KBM-7 (cell line): ENCODE measurements at places on chromosomes 6 and 20.

DNA sequence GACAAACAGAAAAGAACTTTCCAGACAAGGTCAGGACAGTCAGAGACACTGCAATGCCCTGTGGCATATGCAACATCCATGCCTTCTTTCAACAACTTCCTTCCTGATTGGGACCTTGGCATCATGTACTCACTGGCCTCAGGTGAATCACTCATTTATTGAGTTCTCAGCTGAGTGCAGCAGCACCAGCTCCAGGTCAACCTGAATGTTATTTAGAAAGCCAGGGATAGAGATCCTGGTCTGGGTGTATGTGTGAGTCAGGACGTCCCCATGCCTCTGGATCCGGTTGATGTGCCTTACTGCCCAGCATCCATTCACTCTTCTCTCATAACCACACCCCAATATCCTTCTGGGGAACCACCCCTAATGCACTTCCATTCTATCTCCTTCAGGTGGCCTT, 54.4 kb downstream of the SNRNP48 start:
- no peak for DNase-seq

DNA sequence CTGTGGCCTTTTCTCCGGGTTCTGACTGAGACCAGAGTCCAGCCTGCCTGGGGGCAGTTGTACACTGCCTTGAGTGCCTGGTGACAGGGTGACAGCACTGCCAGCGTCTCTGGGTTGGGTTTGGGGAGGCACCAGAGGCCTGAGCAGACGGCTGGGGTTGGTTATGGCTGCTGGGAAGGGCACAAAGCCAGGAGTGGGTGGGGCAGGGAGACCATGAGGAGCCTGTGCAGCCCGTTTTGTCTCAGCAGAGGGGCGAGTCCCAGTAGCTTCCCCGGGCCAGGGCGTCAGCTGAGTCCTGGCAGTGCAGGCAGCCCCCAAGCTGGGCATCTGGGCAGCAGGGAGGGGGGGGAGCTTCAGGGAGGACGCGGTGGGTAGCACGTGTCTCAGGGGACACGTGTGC, 15.3 kb upstream of the SULF2 start:
- DNase-seq: no peak

DNA sequence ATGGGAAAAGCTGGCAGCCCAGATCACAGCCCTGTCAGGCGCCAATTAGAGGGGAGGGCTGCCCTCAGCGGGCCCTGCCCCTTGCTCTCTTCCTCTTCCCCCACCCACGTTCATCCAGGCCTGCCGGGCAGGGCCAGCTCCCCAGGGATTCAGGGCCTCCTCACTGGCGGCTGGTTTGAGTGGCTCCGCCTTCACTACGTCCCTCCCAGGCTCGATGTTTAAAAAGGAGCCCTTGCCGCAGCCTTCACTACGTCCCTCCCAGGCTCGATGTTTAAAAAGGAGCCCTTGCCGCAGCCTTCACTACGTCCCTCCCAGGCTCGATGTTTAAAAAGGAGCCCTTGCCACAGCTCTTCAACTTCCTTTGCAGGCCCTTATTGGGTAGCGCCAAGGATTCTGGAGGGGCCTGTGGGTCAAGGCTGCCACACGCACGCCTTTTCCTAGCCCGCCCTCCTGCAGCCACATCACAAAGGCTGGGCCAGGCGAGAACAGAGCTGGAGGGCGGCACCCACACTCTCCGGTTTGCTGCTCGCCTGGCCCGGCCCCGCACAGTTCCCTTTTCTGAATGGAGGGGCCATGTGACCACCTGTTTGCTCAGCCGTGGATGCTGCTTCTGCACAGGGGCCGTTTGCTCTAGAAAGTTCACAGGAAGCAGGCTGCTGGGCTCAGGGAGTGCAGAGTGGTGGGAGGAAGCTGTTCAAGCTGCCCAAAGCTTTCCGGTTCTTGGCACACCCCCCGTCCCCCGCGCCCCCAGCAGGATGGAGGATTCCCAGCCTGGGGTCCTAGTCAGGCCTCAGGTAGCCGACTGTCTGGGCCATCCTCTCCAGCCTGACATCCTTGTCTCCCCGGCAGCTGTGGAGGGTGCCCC, 1.6 kb downstream of the SLC17A9 start:
- peak; percentile 99 for DNase-seq

DNA sequence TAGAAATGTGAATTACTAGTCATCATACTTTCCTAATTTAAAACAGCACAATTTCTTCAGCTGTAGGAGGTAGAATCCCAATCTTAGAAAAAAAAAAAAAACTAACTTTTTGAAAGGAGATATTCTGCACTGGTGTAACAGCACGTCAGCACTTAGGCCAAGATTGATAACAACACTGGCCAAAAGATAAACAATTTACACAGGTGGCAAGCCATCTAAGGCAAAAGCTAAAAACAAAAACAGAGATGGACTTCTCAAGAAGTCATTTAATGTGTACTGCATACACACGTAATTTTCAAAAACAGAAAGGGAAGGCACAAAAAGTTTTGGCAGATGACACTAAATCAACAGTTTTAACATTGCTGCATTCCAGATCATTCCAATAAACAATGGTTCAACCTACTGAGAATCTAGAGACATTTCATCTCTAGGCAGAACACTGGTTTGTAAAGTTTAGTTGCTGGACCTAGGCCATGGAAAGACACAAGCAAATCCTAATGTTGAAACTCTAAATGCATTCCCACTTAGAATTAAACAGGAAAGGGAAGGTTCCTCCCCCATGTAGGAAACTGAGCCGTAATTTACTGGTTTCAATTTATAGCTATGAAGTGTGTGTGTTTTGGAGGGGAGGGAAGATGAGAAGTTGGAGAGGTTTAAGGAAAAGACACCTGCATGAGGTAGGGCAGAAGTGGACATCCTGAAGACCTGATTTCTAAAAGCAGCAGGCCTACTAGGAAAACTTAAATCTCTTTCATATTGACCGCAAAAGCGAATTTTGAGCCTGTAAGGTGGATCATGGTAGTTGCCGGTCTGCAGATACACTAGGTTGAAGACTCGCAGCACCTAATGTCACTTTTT, 1.3 kb downstream of the GCLC start:
- peak; percentile 38 for DNase-seq

DNA sequence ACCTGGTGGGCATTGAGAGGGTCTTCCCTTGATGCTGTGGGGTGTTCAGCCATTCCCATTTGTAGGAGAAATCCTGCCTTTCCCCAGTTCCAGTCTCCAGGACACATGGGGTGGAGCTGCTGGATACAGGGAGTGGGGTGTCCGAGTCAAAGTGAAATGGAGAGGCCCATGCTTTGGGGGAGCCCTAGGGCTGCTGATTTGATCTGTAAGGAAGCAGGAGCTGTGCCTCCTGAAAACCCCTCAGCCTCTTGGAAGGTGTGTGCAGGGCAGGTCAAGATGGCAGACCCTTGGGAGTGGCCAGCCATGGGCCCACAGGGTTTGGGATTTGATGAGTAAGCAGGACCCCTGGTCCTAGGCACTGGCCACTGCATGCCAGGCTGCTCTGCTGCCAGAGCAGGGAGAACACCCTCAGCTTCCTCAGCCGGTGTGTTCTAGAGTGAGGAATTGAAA, 82.0 kb downstream of the SERAC1 start:
- DNase-seq: no peak

- DNase-seq: no peak
These were observed 38.1 kb upstream of the GCLC start for GRCh38 chr6:53582963-53583362.

DNA sequence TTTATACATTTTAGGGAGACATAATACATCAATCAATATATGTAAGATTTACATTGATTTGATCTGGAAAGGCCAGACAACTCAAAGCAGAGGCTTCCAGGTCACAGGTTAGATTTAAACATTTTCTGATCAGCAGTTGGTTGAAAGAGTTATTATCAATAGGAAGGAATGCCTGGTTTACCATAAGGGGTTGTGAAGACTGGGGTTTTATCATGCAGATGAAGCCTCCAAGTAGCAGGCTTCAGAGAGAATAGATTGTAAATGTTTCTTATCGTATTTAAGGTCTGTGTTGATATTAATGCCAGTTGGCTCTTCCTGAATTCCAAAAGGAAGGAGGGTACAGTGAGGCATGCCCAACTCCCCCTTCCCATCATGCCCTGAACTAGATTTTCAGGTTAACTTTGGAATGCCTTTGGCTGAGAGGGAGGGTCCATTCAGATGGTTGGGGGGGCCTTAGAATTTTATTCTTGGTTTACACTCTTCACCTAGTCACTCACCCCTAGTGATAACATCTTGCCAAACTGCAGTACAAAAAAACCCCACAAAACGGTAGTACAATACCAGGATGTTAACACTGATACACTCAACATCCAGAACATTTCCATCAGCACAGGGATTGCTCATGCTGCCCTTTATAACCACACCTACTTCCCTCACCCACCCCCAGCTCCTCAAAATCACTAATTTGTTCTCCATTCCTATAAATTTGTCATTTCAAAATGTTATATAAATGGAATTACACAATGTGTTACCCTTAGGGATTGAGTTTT, 259.6 kb upstream of the PLN start:
- DNase-seq: no peak

- DNase-seq: no peak
These were observed 172.0 kb downstream of the VEGFA start for GRCh38 chr6:43942011-43942442.

DNA sequence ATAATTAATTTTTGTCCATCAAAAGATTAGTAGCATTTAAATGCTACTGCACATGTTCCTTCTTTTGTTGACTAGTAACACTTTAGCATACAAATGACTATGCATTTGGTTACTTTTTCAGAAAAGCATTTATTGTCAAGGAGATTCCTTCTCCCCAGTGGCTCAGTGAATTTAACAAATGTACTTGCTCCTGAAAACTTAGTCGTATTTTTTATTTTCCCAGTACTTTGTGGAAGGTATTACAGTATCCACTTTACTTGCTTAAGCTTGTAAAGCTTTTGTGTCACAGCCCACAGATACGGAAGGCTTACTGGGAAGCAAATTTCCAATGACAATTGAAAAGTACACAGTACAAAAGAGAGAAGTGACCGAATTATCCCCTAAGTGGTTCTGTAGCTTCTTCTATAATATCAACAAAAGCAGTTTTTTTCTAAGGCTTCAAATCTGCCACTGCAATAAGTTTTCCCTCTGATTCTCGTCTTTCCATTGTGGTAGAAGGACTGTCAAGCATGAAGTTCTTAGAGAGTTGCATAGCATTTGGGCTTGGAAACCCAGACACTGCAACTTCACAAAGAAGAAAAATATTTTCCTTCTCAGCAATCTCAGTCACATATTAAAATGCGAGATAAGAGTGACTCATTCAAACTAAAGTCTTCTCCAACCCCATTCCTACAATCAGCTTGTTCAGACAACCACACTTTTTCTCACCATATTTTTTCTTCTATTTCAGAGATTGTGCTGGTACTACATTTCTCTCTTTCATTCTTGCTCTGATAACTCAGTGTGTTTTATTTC, 431.2 kb downstream of the GRIK2 start:
- DNase-seq: no peak

GRCh38 chr6:163338671-163339405, 75.7 kb upstream of the QKI start:
- peak; percentile 67 for DNase-seq

DNA sequence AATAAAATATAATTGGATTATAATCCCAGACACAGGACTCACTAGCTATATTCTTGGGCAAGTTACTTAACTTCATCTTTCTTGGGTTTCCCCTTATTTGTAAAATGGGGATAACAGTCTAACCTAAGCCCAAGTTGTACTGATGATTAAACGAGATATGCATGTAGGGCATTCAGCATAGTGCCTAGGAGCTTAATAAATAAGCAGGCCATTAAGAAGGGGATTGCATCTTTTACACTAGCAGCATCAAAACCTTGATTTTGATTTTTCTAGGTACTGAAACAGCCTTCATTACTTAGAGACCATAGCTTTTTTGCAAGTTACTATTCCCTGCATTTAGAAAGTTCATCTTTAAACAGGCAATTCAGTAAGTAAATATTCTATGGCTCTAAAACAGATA, 2.2 kb upstream of the QKI start:
- DNase-seq: no peak

DNA sequence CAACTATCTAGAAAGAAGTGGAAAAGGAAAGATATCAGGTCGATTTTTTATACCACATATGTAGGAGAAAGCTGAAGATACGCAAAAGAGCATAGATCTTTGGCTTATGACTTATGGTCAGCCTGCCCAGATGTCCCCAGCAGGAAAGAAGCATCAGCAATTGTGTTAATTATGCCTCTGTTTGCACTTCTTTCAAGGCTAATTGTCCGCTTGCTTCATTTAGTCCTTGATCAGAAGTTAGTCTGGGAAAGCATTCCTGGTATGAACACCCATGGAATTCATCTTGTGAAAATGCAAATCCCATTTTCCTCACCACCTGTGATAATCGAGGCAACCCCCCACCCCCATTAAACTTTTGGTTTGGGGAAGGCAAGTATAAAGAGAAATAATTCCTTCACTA, 62.8 kb downstream of the ATP9A start:
- no peak for DNase-seq

- no peak for DNase-seq
These were observed 12.0 kb upstream of the TRDN start for GRCh38 chr6:123648723-123649122.

GRCh38 chr6:4644996-4645395, 131.2 kb upstream of the CDYL start:
- no peak for DNase-seq

- DNase-seq: no peak
These were observed 10.8 kb upstream of the RHAG start for GRCh38 chr6:49647476-49647875.

- DNase-seq: peak; percentile 14
These were observed 236.5 kb downstream of the CDKAL1 start for GRCh38 chr6:20770773-20771172.

DNA sequence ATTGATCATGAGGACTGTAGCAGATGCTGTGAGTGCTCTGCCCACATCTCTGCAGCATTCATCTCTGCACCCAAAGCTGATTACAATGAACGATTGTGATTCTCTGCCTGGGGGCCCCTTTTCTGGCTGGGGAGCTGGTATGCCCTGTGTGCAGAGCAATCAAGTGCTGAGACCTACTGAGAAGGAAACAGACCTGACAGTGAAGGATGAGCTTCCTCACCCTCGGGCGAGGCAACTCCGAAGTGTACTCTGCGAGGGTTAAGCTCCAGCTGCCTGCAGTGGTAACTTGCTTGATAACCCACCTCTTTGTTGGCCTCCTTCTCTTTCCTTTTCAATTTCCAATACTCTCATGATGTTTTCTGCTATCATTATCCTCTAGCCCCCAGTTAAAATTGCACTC, 289.7 kb upstream of the RNF24 start:
- no peak for DNase-seq

DNA sequence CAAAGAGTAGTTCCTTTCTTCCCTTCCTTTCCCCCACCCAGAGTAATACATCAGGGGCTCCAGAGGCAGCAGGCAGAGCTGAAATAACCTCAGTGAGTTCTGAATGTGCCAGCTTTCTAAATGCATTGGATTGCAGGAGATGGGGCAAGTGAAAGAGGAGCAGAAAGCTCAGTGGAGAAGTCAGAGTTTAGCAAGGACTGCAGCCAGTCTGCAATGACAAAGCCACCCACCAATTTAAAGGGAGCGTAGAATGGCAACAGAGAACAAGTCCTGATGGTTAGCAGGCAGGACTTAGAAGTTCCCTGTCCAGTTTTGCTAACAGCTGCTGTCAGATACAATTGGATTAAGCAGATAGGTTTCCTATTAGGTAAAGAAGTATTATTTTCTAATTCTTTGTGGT, 203.4 kb upstream of the RIN2 start:
- DNase-seq: no peak

GRCh38 chr6:30804333-30804732, 60.0 kb upstream of the IER3 start:
- no peak for DNase-seq

- no peak for DNase-seq
These were observed 22.6 kb downstream of the CST4 start for GRCh38 chr20:23666189-23666588.
